Spleen (tissue), 13 donors: ENCODE measurements at places on chromosomes 13 and 19. TPM values are rescaled to one million over a fixed set of nuclear protein-coding genes. Genes with fewer than 3 reads are reported as not detected.
A peak's percentile ranks its signal among the peaks of the same experiment; 100 is the strongest.

DNA sequence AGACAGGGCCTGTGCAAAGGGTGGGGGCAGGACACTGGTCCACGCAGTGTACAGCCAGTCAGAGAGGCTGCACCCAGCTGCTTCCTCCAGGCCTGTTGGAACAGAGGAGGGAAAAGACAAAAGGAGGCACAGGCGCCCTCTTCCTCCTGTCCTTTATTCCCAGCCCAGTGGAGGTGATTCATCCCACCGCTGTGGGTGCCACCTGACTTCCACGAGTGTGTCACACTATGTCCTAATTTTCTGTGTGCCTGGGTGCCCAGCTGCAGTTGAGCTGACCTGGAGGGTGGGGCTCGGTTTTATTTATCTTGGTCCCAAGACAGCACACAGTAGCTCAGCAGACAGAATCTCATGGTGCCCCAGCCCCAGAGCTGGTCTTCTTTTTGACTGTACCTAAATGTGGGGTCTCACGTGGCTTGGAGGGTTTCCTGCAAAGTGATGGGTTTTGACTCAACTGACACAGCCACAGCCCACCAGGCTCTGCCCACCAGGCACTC lies 9.0 kb downstream of the EPS15L1 start:
- DNase-seq = no peak

GRCh38 chr13:113589961-113590339 lies 5.4 kb downstream of the TFDP1 start:
- DNase-seq = peak; percentile 46

Gene TJP3
- 0.39 TPM for polyA plus RNA-seq

Gene SYNE4
- polyA plus RNA-seq = 0.85 TPM
